ENCODE measurements at places on chromosomes 16 and 17. TPM values are rescaled to one million over a fixed set of nuclear protein-coding genes. Genes with fewer than 3 reads are reported as not detected.

The MYH3 gene
- total RNA-seq, result 2.0 TPM

- peak; percentile 58 for DNase-seq
- no peaks in the 10 kb centered on the region for H3K27me3 ChIP-seq
- no peak overlapping the region for H3K27ac ChIP-seq
- H3K4me3 ChIP-seq, result no peak overlapping the region
These were observed 61.8 kb downstream of the TUBD1 start for GRCh38 chr17:59830846-59831486.

The SEPTIN1 gene
- 1.3 TPM for total RNA-seq

- no peaks in the 10 kb centered on the region for H3K36me3 ChIP-seq
- H3K27me3 ChIP-seq, result no peaks in the 10 kb centered on the region
- H3K27ac ChIP-seq, result no peak overlapping the region
- H3K4me1 ChIP-seq, result no peaks in the 10 kb centered on the region
- H3K4me3 ChIP-seq, result no peak overlapping the region
These were observed 510.4 kb downstream of the KCNJ18 start for GRCh38 chr17:22202702-22203101.

GRCh38 chr17:77435272-77436057 lies 294.7 kb downstream of the SEC14L1 start:
- no peaks in the 10 kb centered on the region for H3K27me3 ChIP-seq
- peaks cover 10% of the 10 kb centered on the region for H3K36me3 ChIP-seq
- H3K4me1 ChIP-seq, result peaks cover 15% of the 10 kb centered on the region
- H3K27ac ChIP-seq, result no peak overlapping the region
- DNase-seq, result no peak

The MLKL gene
- not detected for total RNA-seq

The TOX3 gene
- total RNA-seq, result 5.5 TPM
